ENCODE measurements at places on chromosomes 11 and 22.

DNA sequence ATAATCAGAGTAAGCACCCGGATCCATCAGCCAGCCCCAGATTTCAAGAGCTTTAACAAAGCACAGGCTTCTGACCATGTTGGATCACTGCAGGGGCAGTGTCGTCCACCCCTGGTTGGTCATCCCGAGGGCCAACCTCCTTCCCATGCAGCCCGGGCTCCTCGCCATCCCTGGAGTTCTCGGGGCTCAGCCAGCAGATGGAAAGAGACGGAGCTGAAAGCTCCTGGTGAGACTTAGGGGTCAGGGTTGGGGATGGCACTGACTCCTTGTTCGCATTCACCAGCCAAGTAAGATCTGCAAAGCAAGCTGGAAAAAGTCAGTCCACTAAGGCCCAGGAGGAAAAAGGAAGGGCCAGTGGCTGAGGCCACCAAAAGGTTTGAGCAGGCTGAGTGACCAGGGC is 888.9 kb downstream of the BRD1 start:
- no peak for DNase-seq

DNA sequence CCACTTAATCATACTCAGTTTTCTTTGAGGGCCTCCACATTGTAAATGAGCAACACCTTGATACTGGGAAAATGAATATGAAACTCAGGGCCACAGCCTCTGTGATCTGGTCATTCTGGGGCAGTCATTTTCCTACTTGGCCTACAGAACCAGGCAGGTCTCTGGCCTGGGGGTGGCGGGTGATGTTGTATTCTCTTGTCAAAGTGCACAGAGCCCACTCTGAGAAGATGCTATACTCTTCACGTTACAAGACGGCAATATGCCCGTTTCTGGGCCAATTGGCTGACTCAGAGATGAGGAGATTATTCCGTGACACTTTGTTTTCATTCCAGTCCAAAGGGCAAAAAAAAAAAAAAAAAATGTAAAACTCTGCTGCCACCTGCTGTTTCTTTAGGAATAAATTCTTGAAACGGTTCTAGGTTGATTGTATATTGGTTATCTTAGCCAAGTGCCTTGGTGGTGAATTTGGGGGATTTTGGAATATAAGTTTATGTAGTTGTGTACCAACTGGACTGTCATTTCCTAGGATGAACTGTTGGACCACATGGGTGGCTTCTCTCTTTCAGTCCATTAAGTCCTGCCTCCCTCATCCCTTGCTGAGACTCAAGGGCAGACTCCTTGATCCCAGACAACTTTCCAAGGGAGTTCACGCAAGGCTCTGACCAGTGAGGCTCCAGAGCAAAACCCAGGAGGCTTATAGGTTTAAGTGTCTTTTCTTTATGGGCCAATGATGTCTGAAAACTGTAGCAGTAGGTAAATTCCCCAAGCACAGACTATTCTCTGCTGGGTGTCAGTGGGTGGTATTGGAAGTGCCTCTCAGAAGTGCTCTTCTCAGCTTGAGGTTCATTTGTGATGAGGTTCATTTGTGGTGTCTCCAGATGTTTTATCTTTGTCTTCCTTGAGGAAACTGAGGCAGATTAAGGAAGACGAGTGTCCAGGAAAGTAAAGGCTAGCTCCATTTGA is 18.2 kb downstream of the ADM start:
- DNase-seq: no peak

- DNase-seq: no peak
Observed at GRCh38 chr11:86067009-86067850, 1.7 kb downstream of the PICALM start.

DNA sequence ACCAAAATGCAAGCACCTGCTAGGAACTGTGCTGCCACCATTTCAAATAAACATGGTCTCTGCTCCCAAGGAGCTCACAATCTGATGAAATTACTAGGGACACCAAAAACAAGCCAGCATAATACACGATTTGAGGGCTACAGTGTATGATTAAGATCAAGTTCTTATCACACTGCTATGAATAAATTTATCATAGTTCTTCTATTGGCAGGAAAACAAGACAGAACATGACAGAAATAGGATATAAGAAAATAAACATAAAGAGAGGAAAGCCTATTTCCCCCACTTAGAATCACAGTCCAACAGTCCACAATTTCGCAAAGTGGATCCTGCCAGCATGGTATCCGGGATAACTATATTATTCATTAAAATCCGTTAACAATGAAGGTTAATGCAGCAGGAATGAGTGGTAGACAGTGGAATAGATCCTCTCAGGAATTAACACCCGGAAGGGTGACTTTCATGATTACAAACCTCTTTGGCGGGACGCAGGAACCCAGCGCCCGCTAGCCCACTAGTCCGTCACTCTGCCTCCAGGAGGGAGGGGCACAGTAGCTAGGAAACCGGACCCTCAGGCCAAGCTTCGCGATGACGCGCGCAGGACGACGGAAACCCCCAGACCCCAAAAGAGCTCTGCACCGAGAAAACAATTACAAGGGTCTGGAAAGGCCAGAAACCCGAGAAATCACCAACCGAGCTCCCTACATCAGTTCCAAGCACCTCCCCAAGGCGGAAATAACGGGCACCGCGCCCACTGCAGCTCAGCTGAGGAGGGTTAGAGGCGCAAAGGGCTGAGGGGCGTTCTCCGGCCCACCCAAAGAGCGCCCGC is 607 bp downstream of the CCDC82 start:
- peak; percentile 4 for DNase-seq

- DNase-seq: no peak
Observed at GRCh38 chr22:44437216-44438055, 60.6 kb downstream of the RTL6 start.

GRCh38 chr22:47628477-47629272 is 866.2 kb downstream of the TBC1D22A start:
- DNase-seq: no peak
